Keratinocyte (primary cell): ENCODE measurements at places on chromosomes 5 and 9.

- DNase-seq, result no peak
Observed at GRCh38 chr9:70959366-70959765, 162.1 kb downstream of the TRPM3 start.

- DNase-seq, result no peak
Observed at GRCh38 chr5:171634511-171634910, 151.1 kb upstream of the SMIM23 start.

- no peak for DNase-seq
Observed at GRCh38 chr5:138439477-138440158, 761 bp downstream of the REEP2 start.

DNA sequence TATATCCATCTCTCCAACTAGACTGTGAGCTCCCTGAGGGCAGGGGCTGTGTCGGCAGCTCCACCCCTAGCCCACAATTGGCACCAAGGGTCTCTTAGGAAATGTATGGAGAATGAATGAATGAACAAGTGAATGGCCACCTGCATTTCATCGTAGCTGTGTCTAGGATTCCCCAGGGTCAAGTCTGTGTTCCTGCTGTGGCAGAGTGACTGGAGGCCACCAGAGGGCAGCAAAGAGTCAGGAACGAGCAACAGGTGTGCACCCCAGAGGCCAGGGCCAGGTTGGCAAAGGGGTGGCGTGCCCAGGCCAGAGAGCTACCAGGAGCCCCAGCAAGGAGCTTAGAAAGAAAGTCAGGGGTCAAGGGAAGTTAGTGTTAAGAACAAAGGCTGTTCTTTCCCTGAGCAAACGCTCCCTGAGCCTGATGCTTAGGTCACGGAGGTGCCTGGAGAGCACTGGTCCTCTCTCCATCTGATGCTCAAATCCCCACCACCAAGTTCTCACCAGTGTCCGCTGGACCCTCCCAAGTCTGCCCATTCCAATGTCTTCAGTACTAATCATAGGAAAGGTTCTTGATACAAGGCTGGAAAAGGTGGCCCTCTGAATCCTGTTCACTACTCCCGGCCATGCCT is 160.7 kb downstream of the PAX5 start:
- DNase-seq, result peak; percentile 36

GRCh38 chr5:51582871-51583394 is 199.7 kb downstream of the ISL1 start:
- no peak for DNase-seq

GRCh38 chr5:132746954-132747615 is at the start of gene CCNI2:
Gene CCNI2, plus strand, starts transcription at chr5:132747426. Its CDS starts 70 bp downstream, at chr5:132747496.
- peak; percentile 11 for DNase-seq

DNA sequence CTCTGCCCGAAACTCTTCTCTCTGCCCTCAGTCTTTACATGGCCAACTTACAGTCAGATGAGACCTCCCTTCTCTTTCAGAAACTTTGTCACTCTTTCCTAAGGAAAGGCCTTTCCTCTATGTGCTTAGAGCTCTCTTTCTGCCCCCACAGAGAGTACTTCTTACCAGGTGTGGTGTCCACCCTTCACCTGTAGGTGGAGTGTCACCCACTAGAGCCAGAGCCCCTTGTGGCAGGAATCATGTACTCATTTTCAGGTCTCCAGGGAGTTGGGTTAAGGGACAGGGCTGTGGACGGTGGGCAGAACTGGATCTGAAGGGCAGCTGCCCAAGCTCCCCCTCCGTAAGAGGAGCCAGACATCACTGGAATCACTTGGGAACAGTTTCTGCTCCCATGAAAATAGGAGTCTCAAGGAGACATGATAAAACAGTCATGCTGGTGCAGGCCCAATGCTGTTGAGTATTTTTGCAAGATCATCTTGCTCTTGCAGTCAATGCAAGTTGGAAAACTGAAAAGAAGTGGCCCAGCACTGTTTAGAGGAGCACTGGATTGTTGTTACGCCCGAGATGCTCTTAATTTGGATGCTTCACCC is 436.7 kb downstream of the ZSWIM6 start:
- DNase-seq, result peak; percentile 11

- no peak for DNase-seq
Observed at GRCh38 chr5:14483504-14484157, 98.0 kb upstream of the OTULINL start.

GRCh38 chr5:5069851-5070250 is 70.3 kb upstream of the ADAMTS16 start:
- DNase-seq, result no peak

DNA sequence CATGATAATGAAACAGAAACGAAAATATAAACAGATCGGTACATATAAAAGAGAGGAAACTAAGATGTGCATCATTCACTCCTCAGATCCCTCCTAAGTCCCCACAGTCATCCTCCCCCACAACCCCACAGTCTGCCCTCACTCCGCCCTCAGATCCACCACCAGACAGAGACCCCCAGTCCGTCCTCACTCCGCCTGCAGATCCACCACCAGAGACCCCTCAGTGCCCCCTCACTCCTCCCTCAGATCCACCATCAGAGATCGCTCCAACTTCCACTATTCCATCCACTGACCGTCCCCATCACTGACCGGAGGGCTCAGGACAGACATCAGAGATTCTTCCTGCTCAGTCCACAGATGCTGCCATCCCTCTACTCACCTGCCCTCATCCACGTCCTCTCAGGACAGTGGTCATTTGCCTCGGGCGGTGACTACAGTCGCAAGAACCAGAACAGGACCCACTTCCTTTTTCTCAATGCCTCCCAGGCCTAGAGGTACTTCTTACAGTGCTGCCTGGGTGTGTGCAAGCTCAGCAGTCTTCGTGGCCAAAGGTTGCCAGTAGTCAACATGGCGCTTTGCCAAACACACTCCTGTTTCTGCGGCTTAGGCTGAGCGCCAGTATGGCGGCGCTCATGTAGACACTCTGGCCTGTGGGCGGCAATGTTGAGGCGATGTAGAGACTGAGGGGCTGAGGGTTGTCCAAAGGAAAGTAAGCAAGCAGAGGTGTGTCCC is 8.3 kb upstream of the SPATA31C1 start:
- no peak for DNase-seq

DNA sequence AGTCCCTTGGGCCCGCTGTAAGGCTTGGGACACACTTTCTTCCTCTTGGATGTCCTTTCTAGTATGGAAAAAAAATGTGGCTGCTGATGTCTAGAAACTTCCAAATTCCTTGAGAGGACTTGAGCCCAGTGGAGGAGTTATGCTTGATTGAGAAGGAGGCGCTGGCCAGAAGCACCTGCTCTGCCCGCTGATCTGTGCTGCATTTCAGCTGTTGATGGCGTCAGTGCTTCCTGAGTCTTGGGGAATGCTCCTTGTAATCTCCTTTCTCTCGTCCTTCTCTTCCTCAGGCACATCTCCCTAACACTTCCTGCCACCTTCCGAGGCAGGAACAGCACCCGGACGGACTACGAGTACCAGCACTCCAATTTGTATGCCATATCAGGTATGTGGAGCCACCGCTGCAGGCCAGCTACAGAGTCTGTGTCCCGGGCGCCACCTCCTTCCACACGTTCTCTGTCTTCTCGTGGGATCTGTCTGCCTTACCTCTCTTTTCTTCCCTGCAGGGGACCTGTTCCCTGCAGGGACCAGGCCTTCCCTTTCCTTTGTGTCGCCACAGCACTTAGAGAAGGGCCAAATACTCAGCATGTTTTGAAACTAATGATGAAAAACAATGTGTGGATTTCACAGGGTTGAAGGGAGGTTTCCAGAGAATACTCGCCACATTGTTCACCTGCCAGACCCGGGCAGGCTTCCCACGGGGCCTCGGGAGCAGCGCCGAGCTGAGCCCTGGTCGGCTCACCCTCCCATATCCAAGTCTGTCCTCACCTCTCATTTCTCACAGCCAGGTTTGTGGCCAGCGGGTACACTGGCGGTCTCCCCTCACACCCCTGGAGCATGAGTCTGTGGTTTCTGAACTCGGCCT is 95.2 kb downstream of the MVB12B start:
- no peak for DNase-seq

GRCh38 chr9:110546411-110546871 is 33.1 kb downstream of the SVEP1 start:
- no peak for DNase-seq

DNA sequence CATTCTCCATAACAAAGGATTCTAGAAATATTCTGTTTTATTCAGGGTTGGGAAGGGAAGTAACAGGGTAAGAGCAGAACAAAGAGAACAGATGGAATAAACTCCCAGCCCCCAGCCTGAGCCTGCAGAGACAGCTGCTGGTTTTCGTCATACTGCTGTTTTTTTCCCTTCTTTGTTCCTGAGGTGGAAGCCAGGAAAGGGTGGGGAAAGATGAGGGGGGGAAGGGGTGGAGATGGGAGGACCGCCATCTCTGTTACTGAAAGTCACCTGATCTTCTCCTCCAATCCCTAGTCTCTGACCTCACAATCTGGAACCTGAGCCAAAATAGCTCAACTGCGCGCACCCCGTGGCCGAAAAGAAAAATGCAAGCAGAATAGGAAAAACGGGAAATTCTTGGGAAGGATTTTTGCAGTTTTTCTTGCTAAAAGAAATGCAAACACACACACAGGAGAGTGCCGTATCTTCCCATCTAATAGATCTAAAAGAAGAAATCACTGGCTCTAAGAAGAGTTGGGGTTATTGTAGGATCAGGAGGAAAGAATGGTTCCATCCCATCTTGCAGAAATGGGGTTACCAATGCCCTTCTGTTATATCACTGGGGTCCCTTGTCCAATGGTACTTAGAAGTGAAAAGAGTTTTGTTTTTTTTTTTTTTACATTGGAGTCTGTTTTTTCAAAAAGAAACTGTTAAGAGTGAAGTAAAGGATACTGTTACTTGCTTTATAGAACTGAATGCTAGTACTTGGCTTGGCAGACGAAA is 57.9 kb downstream of the DIAPH1 start:
- peak; percentile 86 for DNase-seq

DNA sequence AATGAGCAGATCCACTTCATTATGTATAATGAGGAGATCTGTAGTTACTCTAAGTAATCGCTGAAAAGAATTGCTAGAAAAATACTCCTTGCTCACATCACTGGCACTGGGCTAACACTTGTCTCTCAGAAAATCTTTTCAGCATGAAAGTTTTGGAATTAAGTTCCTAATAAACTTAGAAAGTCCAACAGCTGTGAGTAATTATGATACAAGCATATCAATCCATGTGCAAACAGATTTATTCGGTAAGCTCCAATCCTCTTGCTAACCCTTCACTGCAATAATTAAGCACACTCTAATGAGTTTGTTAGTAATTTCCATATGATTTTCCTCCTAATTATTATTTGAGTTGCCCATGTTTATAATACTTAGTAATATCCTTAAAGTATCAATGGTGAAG is 652.6 kb upstream of the WWC1 start:
- DNase-seq, result no peak

GRCh38 chr9:82406456-82407085 is 418.0 kb downstream of the SPATA31D1 start:
- DNase-seq, result no peak

- peak; percentile 61 for DNase-seq
Observed at GRCh38 chr5:61805101-61805500, 473.0 kb downstream of the ZSWIM6 start.

DNA sequence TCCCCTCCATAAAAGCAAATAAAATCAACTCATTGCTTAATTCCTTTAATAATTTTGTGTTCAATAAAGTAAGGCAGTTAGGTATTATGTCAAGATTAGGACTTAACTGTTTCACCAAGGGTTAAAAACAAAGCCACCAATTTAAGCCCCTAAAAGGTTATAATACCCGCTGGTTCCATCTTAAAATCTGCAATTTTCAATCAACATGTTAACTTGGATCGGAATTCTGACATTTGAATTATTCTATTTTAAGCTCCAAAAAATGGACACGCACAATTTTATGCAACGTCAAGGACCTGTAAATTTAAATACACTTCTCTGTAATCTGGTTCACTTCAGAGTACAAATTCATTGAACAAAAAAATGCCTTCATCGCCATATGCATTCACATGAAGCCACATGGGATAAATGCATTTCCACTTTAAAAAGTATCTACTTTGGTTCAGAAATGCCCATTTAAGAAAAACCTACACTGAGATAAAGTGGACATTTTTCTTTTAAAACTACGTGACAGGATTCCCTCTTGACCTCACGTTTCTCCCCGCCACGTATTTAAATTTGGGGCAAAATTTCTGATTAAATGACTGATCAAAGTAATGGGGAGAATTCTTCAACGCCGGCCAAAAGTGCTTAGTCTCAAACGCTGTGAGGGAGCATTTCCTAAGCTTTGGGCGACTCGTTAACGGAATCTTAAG is 721 bp downstream of the GIN1 start:
- DNase-seq, result no peak

DNA sequence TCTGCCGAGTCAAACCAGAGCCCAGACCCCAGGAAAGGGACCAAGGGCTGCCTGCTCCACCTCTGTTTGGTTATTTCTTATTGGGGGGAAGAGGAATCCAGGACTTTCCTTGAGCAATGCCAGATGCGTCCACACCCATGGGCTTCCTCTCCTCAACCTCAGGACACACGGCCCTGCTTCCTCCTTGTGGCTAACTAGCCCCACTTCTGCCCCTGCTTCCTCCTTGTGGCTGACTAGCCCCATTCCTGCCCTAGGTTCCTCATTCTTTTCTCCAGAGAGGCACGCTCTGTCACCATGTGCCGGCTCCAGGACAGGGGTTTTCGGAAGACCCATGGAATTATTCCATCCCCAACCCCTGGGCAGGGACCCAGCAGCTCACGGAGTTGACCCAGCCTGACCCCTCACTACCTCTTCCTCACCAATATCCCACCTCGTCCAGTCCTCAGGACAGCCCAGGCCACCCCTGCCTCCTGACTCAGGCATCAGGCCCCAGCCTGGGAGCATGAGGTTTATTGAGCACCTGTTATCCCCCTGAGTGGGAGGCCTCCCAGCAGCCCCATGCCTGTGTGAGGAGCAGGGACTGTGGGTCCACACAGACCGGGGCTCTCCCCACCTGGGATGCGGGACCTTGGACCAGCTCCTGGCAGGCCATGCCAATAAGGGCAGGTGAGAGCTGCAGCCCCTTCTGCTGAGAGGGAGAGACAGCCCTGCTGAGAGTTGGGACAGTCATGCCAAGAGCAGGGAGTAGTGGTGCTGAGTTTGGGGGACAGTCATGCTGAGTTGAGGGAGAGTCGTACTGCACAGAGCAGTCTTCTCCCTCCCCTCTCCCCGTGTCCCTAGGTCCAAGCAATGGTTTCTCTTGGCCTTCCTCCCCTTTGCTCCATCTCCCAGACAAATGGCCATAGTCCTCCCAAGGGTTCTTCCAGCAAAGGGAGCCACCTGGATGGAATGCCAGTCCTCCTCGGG is 11.8 kb upstream of the FCN1 start:
- no peak for DNase-seq

- no peak for DNase-seq
Observed at GRCh38 chr5:158616707-158617106, 483.0 kb downstream of the EBF1 start.

- no peak for DNase-seq
Observed at GRCh38 chr5:14663734-14664269, 716 bp upstream of the OTULIN start.

GRCh38 chr9:75200892-75201470 is 112.7 kb downstream of the OSTF1 start:
- no peak for DNase-seq

DNA sequence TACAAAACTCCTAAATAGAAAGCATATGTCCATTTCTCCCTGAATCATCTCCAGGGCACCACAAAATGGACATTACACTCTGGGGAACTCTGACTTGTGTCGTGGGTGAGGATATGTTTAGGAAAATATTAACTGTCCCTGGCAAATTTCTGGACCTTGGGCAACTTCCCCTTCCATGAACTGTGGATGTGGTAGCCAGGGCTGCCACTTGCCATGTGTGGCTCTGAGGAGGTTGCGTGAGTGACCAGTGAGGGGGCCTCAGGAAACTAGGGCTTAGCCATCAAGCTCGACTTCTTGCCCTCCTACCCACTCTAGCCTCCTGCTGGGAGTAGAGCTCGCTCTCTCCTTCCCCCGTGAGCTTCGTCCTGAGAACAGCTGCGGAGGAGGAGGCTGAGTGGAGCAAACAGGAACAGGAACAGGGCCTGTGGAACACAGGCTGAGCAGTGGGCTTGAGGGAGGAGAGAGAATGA is 13.8 kb upstream of the STC2 start:
- no peak for DNase-seq
